Myometrial cell (primary cell): ENCODE measurements at places on chromosomes 4 and X. TPM values are rescaled to one million over a fixed set of nuclear protein-coding genes. Genes with fewer than 3 reads are reported as not detected.

CT45A10 gene
- not detected in 2 replicates for total RNA-seq

TXK gene
- total RNA-seq, result 0.86 and 2.7 TPM in 2 replicates

KCND1 gene
- total RNA-seq, result 1.4 and 2.0 TPM in 2 replicates

TKTL2 gene
- not detected in 2 replicates for total RNA-seq

HSFX1 gene
- total RNA-seq, result 0.18 and 0.86 TPM in 2 replicates

MAGEC1 gene
- total RNA-seq, result not detected in 2 replicates

FGB gene
- 0.86 and 1.9 TPM in 2 replicates for total RNA-seq
